SK-N-SH treated with all-trans-retinoic acid at 6 μM for 48 hours (cell line): ENCODE measurements at places on chromosomes 13 and 19.

- ATAC-seq: no peak
Measured at GRCh38 chr13:112907286-112907685, 61.7 kb upstream of the MCF2L start.

- peak; percentile 93 for ATAC-seq
Measured at GRCh38 chr13:99322297-99323103, 15.3 kb upstream of the GPR183 start.

GRCh38 chr19:41871573-41872383 lies 5.3 kb upstream of the CD79A start:
- ATAC-seq: 0 out of 3 replicates have a peak, but pooled peaks have one; percentile 1

DNA sequence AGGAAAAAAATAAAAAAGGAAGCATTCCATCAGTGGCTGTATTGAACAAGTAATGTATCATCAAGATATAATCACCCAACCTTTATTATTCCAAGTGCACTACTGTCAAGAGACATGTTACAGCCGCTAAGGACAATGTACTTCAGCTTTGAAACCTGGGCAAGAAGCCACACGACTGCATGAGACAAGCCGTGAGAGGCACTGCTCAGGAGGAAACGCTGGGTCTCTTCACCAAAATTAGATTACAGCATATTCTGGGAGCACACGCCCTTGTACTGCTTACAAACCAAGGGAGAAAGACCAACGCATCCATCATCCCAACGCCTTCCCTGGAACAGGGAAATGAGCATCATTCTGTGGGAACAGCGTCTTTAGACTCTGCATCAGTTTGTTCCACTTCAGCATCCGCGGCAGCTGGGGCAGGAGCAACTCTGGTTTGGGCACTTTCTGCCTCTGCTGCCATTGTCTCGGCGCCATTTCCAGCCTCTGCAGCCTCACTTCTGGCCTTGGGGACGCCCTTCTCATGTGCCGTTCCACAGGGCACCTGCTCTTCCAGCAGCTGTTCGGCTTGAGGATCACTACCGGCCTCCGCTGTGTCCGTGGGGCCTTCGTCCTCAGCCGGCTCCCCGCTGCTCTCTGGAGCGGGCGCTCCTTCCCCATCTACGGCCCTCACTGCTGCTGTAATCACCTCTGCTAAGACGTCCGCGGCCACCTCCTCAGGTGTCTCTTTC lies 22.4 kb upstream of the BRD4 start:
- peak; percentile 41 for ATAC-seq

DNA sequence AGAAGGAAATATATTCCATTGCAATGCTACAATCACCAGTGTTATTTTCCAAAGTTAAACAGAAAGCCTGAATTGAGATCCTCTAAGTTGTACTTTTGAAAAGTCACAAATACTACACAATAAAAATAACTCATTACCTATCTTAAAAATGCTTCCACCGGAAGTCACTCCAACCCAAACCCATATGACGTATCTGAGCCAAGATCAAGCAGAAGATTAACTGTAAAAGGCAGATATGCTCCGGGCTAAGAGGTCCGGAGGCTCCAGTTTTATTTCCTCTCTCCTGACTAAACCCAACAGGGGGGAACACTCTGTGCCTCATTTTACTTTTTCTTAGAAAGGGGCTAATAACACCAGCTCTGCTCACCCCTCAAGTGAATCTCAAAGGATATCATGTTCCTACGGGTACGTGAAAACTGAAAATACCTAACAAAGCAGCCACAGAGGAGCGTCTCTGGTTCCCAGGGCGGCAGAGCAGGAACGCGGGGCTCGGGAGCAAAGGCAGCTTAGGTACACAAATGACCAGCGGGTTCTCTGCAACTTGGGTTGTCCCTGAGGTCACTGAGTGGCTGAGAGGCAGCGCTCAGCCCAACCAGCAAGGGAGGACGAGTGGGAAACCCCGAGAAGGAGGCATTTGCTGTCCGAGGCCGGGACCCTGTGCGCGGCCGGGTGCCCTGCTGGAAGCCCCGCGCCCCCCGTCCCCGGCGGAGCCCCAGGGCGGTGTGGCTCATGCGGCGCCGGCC lies 750 bp downstream of the RAB20 start:
- ATAC-seq: peak; percentile 66

DNA sequence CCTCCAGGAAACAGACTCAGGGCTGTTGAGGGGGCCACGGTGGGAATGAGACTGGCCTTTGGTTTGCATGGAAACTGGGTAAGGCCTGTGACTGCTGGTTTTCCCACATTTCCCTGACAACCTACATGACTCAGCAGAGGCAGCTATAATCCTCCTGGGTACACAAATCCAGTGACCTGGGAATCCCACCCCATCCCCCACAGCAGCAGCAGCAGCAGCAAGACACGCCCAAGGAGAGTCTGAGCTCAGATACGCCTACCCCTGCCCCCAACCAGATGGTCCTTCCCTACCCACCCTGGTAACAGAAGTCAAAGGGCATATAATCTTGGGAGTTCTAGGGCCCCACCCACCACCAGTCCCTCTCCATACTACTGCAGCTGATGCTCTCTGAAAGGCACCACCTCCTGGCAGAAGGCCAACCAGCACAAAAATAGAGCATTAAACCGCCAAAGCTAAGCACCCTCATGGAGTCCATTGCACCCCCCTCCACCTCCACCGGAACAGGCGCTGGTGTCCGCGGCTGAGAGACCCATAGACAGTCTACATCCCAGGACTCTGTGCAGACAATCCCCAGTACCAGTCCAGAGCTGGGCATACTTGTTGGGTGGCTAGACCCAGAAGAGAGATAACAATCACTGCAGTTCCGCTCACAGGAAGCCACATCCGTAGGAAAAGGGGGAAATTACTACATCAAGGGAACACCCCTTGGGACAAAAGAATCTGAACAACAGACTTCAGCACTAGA lies 237.2 kb upstream of the SPRY2 start:
- ATAC-seq: no peak

GRCh38 chr19:51147663-51148062 lies 5.6 kb downstream of the SIGLEC7 start:
- no peak for ATAC-seq
